ENCODE measurements at places on chromosomes 13 and 19. TPM values are rescaled to one million over a fixed set of nuclear protein-coding genes. Genes with fewer than 3 reads are reported as not detected.

GRCh38 chr13:21033856-21034602 is 27.4 kb downstream of the LATS2 start:
- H3K4me3 ChIP-seq, result no peak overlapping the region
- no peak for DNase-seq
- peaks cover 9% of the 10 kb centered on the region for H3K36me3 ChIP-seq
- peaks cover 23% of the 10 kb centered on the region for H3K4me1 ChIP-seq
- no peaks in the 10 kb centered on the region for H3K27me3 ChIP-seq

GRCh38 chr13:38707460-38707859 is 20.6 kb downstream of the FREM2 start:
- no peak for DNase-seq
- peaks cover 2% of the 10 kb centered on the region for H3K4me1 ChIP-seq
- H3K27ac ChIP-seq, result no peak overlapping the region
- no peak overlapping the region for H3K4me3 ChIP-seq

DNA sequence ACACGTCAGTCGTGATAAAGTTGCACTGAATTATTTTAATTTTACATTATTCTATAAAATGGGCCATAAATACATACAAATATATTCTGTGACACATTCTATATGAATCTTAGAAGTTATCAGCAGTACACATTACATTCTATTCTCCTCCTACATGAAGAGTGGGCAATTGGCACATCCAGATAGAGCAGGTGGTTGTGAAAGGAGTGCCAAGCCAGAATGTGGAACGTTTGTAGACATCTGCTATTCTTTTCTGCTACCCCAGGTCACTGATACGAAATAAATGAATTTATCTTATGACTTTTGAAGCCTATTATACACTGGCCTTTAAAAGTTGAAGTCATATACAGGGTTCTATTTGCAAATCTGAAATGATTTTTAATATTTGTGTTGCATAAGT is 373.2 kb downstream of the PCDH17 start:
- H3K36me3 ChIP-seq, result no peaks in the 10 kb centered on the region
- no peak overlapping the region for H3K4me3 ChIP-seq
- DNase-seq, result no peak
- H3K4me1 ChIP-seq, result no peaks in the 10 kb centered on the region
- no peak overlapping the region for H3K27ac ChIP-seq

DNA sequence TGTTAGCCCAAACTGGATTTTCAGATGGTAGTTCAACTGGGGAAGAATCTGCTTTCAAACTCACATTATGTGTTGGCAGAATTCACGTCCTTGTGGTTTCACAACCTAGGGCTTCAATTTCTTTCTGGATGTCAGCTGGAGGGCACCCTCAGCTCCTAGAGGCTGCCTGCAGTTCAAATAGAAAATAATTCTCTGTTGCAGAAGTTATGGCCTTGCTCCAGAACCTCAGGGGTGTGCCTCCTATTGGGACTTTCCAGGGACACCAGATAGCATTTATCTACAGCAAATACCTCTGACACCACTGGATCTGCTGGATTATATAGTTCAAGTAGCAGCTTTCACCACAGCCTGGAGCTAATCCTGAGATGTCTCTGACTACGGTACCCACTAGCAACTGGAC is 11.8 kb upstream of the RB1 start:
- H3K4me1 ChIP-seq, result no peaks in the 10 kb centered on the region
- no peaks in the 10 kb centered on the region for H3K27me3 ChIP-seq
- H3K27ac ChIP-seq, result no peak overlapping the region
- no peaks in the 10 kb centered on the region for H3K36me3 ChIP-seq
- no peak overlapping the region for H3K4me3 ChIP-seq

GRCh38 chr19:56071151-56071550 is 49.9 kb downstream of the ZNF787 start:
- H3K4me3 ChIP-seq, result no peak overlapping the region
- no peak for DNase-seq

GRCh38 chr13:106415971-106416370 is 119.5 kb downstream of the EFNB2 start:
- no peak overlapping the region for H3K4me3 ChIP-seq
- H3K27ac ChIP-seq, result no peak overlapping the region
- H3K27me3 ChIP-seq, result no peaks in the 10 kb centered on the region
- DNase-seq, result no peak
- no peaks in the 10 kb centered on the region for H3K4me1 ChIP-seq

- no peak overlapping the region for H3K4me3 ChIP-seq
- H3K27me3 ChIP-seq, result no peaks in the 10 kb centered on the region
- H3K36me3 ChIP-seq, result peaks cover 24% of the 10 kb centered on the region
- no peak overlapping the region for H3K27ac ChIP-seq
- peaks cover 20% of the 10 kb centered on the region for H3K4me1 ChIP-seq
- DNase-seq, result peak; percentile 51
Observed at GRCh38 chr19:18194554-18195238, 1.7 kb downstream of the MPV17L2 start.

- no peak overlapping the region for H3K4me3 ChIP-seq
- no peaks in the 10 kb centered on the region for H3K36me3 ChIP-seq
- no peak for DNase-seq
- H3K27me3 ChIP-seq, result no peaks in the 10 kb centered on the region
Observed at GRCh38 chr13:30091035-30091434, 216.3 kb downstream of the KATNAL1 start.

GRCh38 chr13:30153545-30154426 is 153.6 kb downstream of the KATNAL1 start:
- no peaks in the 10 kb centered on the region for H3K36me3 ChIP-seq
- peaks cover 15% of the 10 kb centered on the region for H3K27me3 ChIP-seq
- no peak overlapping the region for H3K4me3 ChIP-seq
- H3K27ac ChIP-seq, result no peak overlapping the region
- DNase-seq, result peak; percentile 33

DNA sequence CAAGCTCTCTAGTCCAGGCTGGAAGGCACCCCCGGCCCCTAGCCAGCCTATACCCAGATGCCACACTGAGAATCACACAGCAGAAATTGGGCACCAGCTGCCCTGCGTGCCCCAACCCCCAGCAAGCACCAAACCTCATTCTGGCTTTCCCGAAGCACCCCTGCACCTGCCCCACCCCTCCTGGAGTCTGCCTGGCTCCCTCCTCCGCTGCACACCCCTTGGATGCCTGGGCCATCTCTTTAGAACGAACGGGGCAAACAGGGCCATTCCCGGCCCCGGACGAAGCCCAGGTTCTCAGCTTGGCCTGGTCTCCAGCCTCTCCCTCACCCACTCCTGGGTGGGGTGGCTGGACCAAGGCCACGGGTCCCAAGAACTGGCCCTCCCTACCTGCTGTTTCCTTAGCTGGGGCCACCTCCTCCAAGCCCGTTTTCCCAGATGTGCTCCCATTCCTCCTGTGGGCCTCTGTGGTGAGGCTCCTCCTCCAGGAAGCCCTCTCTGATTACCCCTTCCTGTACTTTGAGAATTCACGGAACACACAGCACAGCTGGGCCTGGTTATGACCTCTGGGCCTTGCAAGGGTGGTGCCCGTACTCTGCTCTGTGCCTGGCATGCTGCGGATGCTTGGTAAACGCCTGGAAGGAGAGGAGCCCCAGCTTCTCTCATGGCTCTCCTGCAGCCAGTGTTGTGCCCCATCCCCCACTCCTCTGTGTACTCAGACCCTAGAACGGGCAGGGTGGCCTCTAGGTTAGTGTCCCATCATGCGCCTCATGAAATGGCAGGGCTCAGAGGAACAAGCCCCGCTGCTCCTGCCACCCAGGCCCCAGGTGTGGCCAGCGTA is 21.4 kb downstream of the CEBPG start:
- no peak overlapping the region for H3K27ac ChIP-seq
- no peaks in the 10 kb centered on the region for H3K27me3 ChIP-seq
- no peak overlapping the region for H3K4me3 ChIP-seq
- peaks cover 83% of the 10 kb centered on the region for H3K4me1 ChIP-seq
- DNase-seq, result no peak

DNA sequence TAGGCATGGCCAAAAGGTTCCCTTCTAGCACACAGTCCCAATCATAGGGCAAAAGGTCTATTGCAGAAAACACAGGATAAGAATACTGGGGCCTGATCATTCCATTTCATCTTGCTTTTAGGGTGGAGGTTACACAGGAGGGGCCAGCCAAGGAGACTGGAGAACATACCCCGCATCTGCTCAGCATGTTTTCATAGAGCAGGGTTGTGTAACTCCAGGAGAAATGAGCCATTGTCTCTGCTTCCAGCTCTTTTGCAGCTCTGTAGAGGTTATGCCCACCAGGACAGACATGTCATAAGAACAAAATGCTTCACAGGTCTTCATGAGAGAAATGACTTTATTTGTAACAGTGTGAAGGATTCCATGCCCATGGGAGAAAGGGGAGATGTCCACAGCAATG is 742.8 kb downstream of the DACH1 start:
- no peaks in the 10 kb centered on the region for H3K36me3 ChIP-seq
- H3K4me1 ChIP-seq, result no peaks in the 10 kb centered on the region
- H3K27me3 ChIP-seq, result no peaks in the 10 kb centered on the region
- no peak overlapping the region for H3K4me3 ChIP-seq

GRCh38 chr19:45403781-45404556 is 900 bp downstream of the PPP1R13L start:
- H3K4me3 ChIP-seq, result no peak overlapping the region
- H3K4me1 ChIP-seq, result peaks cover 39% of the 10 kb centered on the region
- peak; percentile 28 for DNase-seq
- H3K36me3 ChIP-seq, result peaks cover 7% of the 10 kb centered on the region

GRCh38 chr19:35509018-35509652 is 4.3 kb downstream of the DMKN start:
- no peak for DNase-seq
- H3K27ac ChIP-seq, result no peak overlapping the region
- no peaks in the 10 kb centered on the region for H3K36me3 ChIP-seq

DNA sequence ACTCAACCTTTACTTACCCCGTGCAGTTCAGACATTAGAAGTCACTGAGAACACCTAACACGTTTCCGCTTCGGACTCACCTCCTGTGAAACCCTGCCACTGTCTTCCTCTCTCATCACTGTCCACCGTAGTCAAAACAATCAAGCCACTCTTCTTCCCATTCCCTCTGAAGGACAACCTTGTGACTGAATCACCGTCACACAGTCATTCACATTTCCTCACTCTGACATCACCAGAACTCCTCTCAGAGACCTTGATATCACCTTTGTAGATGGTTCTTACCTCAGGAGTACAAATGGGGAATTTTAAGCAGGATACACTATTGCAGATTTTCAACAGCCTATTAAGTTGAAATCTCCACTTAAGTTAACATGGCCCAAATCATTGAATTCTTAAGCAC is 1.3 kb upstream of the KBTBD6 start:
- no peak overlapping the region for H3K4me3 ChIP-seq
- no peaks in the 10 kb centered on the region for H3K27me3 ChIP-seq
- H3K36me3 ChIP-seq, result peaks cover 3% of the 10 kb centered on the region
- H3K4me1 ChIP-seq, result peaks cover 18% of the 10 kb centered on the region
- no peak overlapping the region for H3K27ac ChIP-seq

- DNase-seq, result no peak
- H3K27ac ChIP-seq, result peak overlapping the region; percentile 20
- no peak overlapping the region for H3K4me3 ChIP-seq
- H3K27me3 ChIP-seq, result no peaks in the 10 kb centered on the region
- peaks cover 72% of the 10 kb centered on the region for H3K4me1 ChIP-seq
Observed at GRCh38 chr13:114102521-114103288, 29.7 kb downstream of the RASA3 start.

DNA sequence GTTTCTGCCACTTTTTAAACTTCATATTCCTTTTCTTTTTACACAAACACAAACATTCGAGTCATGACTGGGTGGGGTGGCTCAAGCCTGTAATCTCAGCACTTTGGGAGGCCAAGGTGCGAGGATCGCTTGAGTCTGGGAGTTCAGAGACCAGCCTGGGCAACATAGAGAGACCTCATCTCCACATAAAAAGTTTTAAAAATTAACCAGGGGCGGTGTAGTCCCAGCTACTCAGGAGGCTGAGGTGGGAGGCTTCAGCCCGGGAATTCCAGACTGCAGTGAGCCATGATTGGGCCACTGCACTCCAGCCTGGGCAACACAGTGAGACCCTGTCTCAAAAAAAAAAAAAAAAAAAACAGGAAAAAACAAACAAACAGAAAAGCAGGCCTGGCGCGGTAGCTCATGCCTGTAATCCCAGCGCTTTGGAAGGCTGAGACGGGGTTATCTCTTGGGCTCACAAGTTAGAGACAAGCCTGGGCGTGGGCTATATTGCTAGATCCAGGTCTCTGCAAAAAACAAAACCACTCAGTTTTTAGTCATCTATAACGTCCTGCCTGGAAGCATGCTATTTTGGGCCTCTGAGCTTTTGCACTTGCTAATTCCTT is 583 bp upstream of the BAX start:
- peak overlapping the region; percentile 51 for H3K4me3 ChIP-seq
- H3K27ac ChIP-seq, result peak overlapping the region; percentile 86
- peaks cover 6% of the 10 kb centered on the region for H3K36me3 ChIP-seq
- DNase-seq, result no peak

- H3K4me1 ChIP-seq, result no peaks in the 10 kb centered on the region
- H3K36me3 ChIP-seq, result no peaks in the 10 kb centered on the region
- no peak overlapping the region for H3K4me3 ChIP-seq
- no peaks in the 10 kb centered on the region for H3K27me3 ChIP-seq
- H3K27ac ChIP-seq, result no peak overlapping the region
- DNase-seq, result peak; percentile 85
Observed at GRCh38 chr19:43446746-43447489, 18.5 kb downstream of the LYPD3 start.

DNA sequence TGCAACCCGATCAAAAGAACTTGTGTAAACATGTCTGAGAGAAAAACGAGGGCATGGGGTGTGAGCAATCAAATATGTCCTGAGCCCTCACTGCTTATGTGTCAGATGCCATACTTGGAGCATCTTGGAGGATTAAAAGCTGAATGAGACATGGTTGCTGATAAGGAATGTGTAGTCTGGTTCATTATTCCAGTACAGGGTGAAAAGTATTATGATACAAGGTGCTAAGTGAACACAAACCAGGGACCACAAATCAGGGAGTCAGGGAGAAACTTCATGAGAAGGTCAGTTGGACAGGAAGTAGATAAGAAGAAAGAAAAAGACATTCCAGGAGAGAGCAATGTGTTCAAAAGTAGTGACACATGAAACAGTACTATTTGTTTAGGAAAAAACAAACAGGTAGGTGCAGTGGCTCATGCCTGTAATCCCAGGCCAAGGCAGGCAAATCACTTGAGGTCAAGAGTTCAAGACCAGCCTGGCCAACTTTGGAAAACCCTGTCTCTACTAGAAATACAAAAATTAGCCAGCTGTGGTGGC is 2.0 kb upstream of the RCBTB1 start:
- no peak for DNase-seq
- no peak overlapping the region for H3K4me3 ChIP-seq
- no peak overlapping the region for H3K27ac ChIP-seq
- H3K36me3 ChIP-seq, result no peaks in the 10 kb centered on the region
- H3K4me1 ChIP-seq, result peaks cover 7% of the 10 kb centered on the region

DNA sequence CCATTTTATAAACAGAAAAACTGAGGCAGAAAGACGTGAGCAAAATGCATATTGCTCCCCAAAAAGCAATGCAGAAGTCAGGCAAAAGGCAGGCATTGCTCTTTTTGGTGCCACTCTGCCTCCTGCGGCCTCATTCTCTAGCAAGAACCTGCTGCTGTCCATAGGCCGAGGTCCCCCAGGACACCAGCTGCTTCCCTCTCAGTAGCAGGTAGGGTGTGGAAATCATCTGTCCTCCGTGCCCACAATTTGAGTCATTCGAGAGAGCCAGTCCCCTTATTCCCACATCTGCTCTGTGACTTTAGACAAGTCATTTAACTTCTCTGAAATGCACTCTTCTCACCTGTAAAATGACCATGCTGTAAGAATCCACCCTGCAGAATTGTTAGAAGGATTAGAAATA is 50.0 kb downstream of the TNFRSF19 start:
- H3K4me3 ChIP-seq, result no peak overlapping the region
- peaks cover 7% of the 10 kb centered on the region for H3K4me1 ChIP-seq
- no peak overlapping the region for H3K27ac ChIP-seq

The METTL21C gene
- 35.8 TPM for total RNA-seq

The LGALS4 gene
- 0.89 TPM for total RNA-seq

The PROSER3 gene
- total RNA-seq, result 3.9 TPM

The IGLON5 gene
- not detected for total RNA-seq

The ERICH6B gene
- not detected for total RNA-seq

The KLK8 gene
- total RNA-seq, result not detected

The CGB8 gene
- total RNA-seq, result 0.31 TPM

The ZNF829 gene
- total RNA-seq, result 7.3 TPM

The RGL3 gene
- 0.31 TPM for total RNA-seq
